ENCODE measurements at places on chromosomes 7 and 10. TPM values are rescaled to one million over a fixed set of nuclear protein-coding genes. Genes with fewer than 3 reads are reported as not detected.
A peak's percentile ranks its signal among the peaks of the same experiment; 100 is the strongest.

DNA sequence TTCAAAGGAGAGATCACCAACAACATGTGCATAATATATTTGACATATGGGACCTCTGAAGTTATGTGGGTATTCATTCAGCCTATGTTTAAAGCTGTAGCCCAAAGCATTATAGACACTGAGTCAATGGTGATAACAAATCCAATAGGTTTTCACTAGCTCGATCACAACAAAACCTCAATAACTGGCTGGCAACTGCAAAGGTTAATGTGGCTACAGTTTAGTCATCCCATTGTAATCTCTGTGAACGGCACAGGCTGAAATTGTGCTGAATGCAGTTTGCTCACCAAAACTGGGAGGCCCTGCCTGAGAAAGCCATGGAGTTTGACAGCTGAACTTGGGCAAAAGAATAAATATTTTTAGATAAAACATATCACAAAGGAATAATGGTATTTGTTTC, 152.4 kb upstream of the ADO start:
- no peak overlapping the region for H3K4me3 ChIP-seq
- DNase-seq, result no peak
- no peak overlapping the region for H3K27ac ChIP-seq
- no peaks in the 10 kb centered on the region for H3K27me3 ChIP-seq
- H3K4me1 ChIP-seq, result no peaks in the 10 kb centered on the region

- DNase-seq, result no peak
- H3K27me3 ChIP-seq, result no peaks in the 10 kb centered on the region
- no peak overlapping the region for H3K27ac ChIP-seq
- no peak overlapping the region for H3K4me3 ChIP-seq
Observed at GRCh38 chr10:86954681-86955500, 2.5 kb downstream of the MMRN2 start.

DIP2C gene
- 16.5 TPM for polyA plus RNA-seq

- no peak overlapping the region for H3K27ac ChIP-seq
- no peaks in the 10 kb centered on the region for H3K27me3 ChIP-seq
- peaks cover 7% of the 10 kb centered on the region for H3K4me1 ChIP-seq
- peak; percentile 72 for DNase-seq
- no peak overlapping the region for H3K4me3 ChIP-seq
- no peaks in the 10 kb centered on the region for H3K36me3 ChIP-seq
Observed at GRCh38 chr10:132487241-132488135, 50.1 kb upstream of the INPP5A start.

BMPER gene
- 4.9 TPM for polyA plus RNA-seq

DNA sequence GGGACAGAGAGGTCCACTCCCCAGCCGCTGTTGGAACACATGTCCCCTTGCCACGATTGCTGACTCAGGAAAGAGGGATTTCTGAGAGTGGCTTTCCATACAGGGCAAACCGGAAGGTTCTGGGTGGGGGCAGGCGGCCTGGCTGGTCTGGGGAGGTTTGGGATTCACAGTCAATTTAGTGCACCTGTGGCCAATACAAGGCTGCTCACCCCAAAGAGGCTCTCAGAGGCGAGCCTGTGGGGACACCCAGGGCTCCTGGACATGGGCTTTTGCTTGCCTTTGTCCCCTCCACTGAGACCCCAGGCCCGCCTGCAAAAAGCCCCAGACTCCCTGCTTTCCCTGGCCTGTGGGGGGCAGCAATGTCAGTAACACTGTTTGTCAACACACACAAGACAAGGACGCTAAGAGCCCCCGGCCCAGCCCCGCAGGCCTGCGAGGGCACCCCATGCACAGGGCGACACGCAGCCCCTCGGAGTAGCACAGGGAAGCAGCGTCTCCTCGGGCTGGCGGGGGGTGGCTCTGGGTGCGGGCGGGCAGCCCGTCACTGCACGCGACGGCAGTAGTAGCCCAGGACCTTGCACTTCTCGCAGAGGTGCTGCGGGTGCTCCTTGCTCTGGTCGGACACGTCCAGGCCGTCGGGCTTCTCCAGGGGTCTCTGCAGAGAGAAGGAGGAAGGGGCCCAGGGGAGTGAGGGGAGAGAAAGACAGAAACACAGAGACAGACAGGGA, 38.7 kb downstream of the PPIF start:
- H3K4me3 ChIP-seq, result no peak overlapping the region
- no peak overlapping the region for H3K27ac ChIP-seq
- H3K4me1 ChIP-seq, result peaks cover 18% of the 10 kb centered on the region
- no peaks in the 10 kb centered on the region for H3K27me3 ChIP-seq

DNA sequence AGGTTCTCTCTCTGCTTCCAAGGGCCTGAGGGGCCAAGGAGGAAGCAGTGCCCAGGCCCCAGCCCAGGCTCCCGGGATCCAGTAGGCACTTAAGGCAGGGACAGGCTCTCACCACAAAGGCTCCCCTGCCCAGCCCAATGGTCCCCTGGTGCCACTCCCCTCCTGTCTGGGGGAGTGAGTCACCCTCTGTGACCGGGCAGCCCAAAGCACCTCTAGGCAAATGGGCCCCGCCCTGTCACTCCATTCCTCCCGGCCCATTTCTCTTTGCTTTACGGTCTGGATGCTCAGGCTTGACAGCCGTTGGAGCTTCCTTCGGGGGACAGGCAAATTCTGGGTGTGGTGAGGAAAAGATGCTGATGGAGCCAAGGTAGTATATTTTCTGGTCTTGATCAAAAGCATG, at the start of gene CALHM3:
TSS of gene CALHM3 (minus strand) at position 106 of the 400 bp plus-strand sequence. CDS start 208 bp downstream, outside the sequence.
- no peaks in the 10 kb centered on the region for H3K4me1 ChIP-seq
- H3K36me3 ChIP-seq, result no peaks in the 10 kb centered on the region
- no peak for DNase-seq
- H3K4me3 ChIP-seq, result no peak within 1 kb of the TSS

DNA sequence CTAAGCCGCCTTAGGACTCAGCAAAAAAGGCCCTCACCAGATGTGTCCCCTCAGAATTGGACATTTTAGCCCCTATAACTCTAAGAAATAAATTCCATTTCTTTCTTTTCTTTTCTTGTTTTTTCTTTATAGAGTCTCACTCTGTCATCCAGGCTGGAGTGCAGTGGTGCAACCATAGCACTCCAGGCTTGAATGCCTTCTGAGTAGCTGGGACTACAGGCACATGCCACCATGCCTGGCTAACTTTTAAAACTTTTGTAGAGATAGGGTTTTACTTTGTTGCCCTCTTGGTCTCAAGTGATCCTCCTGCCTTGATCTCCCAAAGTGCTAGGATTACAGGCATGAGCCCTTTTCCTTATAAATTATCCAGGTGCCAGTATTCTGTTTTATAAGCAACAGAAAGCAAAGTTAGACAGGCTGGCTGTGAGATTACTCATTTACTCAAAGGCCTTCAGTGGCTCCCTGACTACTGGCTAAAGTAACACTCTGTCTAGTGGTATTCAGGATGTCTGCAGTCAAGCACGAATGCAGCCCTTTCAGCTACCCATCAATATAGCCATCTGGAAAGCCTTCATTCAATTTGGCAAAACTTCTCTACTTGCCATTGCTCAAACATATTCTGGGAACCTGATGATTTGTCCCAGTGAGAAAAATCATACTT, 128.6 kb downstream of the ICA1 start:
- H3K27ac ChIP-seq, result no peak overlapping the region
- no peak overlapping the region for H3K4me3 ChIP-seq
- H3K4me1 ChIP-seq, result no peaks in the 10 kb centered on the region
- peaks cover 3% of the 10 kb centered on the region for H3K36me3 ChIP-seq

DNA sequence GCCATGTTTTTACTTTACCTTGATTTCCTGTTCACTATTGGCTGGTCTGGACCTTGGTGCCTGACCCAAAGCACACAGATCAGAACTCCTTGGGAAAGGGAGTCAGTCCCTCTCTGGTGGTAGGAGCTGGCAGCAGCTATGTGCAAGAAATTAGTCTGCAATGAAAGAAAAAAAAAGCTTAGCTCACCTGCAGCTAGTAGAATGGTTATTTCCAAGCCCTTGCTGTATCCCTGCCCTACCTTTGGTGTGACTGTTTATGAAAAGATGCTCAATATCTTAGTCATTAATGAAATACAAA, 68.1 kb upstream of the PAPSS2 start:
- H3K27me3 ChIP-seq, result no peaks in the 10 kb centered on the region
- DNase-seq, result no peak

DNA sequence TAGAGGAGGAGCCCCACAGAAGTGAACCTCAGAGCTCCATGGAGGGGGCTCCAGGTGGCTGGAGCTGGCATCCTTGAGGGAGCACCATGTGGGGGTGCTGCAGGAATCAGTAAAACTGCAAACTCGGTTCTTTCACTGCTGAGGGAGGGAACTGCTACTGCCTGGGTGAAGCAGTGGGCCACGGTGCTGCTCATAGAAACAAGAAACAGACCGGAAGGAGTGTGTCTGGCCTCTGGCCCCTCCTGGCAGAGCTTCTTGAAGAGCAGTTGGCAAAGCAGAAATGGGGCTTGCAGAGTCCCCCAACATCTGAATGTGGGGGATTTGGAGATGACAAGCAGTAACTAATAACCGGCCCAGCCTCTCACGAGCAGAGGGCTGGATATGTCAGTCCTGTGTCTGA, 23.8 kb downstream of the TACC2 start:
- peaks cover 26% of the 10 kb centered on the region for H3K4me1 ChIP-seq
- H3K36me3 ChIP-seq, result no peaks in the 10 kb centered on the region
- H3K4me3 ChIP-seq, result no peak overlapping the region
- H3K27me3 ChIP-seq, result no peaks in the 10 kb centered on the region
- H3K27ac ChIP-seq, result peak overlapping the region; percentile 61

RBP3 gene
- 0.06 TPM for polyA plus RNA-seq

GRCh38 chr7:55440040-55440690, 75.0 kb downstream of the LANCL2 start:
- no peak overlapping the region for H3K4me3 ChIP-seq
- H3K27me3 ChIP-seq, result no peaks in the 10 kb centered on the region
- no peak overlapping the region for H3K27ac ChIP-seq
- no peaks in the 10 kb centered on the region for H3K36me3 ChIP-seq

TIMM23B gene
- polyA plus RNA-seq, result 18.0 TPM

OPN1SW gene
- polyA plus RNA-seq, result 0.18 TPM

DNA sequence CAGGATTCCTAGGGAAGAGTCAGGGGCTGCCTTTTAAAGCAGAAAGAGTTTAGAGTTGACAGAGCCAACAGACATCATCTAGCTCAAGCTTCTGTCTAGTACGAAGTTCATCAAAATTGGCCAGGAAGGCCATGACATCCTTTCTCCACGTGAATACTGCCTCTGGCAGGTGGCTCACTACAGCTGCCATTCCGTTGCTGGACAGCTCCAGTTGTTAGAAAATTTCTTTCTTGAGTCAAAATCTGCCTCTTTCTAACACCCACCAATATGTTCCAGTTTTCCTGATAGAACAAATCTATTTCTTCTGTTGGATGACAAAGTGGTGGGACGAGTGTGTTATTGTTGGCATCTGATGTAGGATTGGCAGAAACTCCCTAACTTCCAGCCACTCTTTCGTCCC, 154.9 kb downstream of the ADRA2A start:
- no peaks in the 10 kb centered on the region for H3K4me1 ChIP-seq
- no peaks in the 10 kb centered on the region for H3K36me3 ChIP-seq
- H3K27ac ChIP-seq, result no peak overlapping the region
- H3K27me3 ChIP-seq, result no peaks in the 10 kb centered on the region
